Epithelial cell of proximal tubule (primary cell): ENCODE measurements at places on chromosomes 12 and 14. TPM values are rescaled to one million over a fixed set of nuclear protein-coding genes. Genes with fewer than 3 reads are reported as not detected.
A peak's percentile ranks its signal among the peaks of the same experiment; 100 is the strongest.

GRCh38 chr14:93984070-93984469, 7.7 kb upstream of the ASB2 start:
- no peak for DNase-seq

- DNase-seq, result no peak
Observed at GRCh38 chr12:117167769-117168168, 22.5 kb downstream of the FBXO21 start.

DNA sequence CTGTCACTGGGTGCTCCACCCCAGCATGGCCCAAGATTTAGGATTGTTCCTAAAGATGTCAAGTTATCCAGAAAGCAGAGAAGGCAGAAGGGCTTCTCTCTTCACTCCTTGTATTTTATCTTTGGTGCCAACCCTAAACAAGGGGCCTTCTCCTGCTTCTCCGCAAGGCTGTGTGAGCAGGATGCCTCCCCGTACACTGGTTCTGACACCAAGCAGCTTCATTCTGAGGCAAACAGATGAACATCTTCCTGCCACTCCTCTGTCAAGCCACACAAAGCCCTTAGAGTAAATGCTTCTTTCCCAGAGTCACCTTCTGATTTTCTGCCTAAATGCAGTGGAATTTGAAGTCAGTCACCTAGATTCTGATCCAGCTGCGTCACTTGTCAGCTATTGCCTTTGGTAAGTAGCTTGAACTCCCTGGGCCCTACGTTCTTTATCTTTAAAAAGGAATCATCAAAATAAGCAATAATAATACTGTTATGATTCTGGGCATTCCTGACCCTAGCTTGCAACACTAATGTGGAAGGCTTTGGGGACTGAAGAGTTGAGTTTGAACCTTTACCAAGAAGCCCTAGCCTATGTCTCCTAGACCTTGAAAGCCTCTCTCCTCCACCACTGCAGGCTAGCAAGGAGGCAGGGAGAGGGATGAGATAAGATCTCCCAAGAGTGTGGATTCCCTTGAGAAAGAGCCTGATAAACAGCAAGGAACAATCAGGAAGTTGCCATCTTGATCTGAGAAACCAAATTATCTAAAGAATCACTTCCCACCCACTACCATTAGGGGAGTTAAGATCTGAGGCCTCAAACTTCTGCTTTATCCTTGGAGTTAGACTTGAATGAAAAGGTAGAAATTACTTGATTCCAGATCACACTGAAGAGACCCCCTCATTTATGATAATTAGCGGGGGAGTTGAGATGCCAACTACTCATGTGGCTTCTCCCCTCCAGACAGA, 5.7 kb downstream of the KRT73 start:
- DNase-seq, result no peak

DNA sequence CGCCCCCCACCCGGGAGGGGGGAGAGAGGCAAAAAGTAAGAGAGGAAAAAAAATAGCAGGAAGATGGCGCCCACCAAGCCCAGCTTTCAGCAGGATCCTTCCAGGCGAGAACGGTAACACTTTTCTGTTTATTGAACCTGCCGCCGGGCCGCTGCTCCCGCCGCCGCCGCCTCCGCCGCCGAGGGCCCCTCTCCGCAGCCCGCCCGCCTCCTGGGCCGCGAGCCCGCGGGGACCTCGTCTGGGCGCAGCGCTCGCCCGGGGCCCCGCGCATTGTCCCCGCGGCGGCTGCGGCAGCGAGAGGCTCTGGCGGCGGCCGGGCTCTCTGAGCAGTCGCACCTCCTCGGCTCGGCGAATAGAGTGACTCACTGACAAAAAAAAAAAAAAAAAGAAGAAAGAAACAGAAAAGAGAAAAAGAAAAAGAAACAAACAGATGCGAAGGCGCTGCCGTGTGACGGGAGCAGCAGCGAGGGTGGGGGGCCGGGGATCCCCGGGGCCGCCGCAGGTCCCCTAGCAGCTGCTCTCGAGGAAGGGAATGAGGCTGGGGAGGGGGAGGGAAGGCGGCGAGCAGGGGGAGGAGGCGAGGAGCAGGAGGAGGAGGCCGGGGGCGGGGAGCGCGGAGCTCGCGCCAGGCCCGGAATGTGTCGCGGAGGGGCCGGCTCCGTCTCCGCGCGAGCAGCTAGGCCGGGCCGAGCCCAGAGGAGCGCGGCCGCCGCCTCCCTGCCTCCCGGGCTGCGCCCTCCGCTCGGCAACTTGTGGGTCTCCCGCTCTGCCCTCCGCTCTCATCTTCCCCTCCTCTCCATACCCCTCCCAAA, 781 bp downstream of the NPAS3 start:
- DNase-seq, result no peak

The LRRC9 gene
- 0.23 TPM in 1 of 2 replicates, not detected in the other for total RNA-seq

The RDH12 gene
- total RNA-seq, result 0.51 TPM in 1 of 2 replicates, not detected in the other

GRCh38 chr12:113208041-113208934, 13.0 kb upstream of the TPCN1 start:
- DNase-seq, result no peak

The CLEC4C gene
- total RNA-seq, result not detected in 2 replicates

DNA sequence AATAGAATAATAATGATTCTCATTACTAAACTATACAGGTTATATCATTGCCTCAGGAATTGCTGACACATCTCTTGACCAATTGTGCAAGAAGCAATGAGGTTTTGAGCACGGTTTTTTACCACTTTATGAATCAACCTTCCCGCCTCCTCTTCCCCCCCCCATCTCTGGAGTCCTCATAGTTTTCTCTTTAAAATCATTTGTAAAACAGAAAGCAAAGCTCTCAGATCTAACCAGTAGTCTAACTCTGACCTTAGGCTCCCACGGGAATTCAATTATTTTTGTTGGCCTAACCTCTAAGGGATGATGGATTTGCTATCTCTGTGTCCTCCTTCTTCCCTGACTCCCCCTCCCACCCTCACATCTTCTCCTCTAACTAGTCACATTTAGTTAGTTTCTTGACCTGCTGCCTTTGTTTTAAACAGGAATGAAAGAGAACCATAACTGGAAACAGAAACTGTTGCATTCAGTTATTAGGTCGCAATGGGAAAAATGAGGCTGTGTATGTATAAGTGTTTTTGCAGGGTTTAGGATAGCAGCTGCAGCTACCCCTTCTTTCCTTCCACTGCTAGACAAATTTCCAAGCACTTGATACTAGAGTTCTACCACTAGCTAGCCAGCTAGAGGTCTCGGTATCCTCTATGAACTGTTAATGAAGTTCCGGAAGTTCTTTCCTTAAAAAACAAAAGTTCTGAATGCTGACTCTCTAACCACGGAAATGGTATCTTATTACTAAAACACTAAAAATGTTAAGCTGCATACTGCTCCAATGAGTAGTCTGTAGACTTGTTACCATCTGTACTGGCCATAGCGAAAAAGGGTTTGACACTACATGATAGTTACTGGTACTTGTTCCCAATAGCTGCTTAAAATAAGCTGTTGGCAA, 65.4 kb downstream of the TAOK3 start:
- peak; percentile 57 for DNase-seq

DNA sequence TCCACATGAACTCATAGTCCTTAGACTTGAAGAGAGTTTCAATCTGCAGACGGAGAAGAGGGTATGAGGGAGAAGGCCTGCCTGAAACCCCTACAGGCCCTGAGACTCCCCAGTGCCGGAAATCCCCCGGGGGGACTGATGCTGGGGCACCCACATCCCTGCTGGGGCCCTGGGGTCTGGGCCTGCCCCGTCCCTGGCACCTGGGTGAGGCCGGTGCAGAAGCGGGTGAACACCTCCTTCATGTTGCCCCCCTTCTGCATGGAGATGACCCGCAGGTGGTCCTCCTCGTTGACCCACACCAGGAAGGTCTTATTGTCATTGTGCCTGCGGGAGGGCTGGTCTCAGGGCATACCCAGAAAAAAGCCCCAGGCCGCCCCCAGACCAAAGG, 2.4 kb downstream of the CKB start:
- no peak for DNase-seq

DNA sequence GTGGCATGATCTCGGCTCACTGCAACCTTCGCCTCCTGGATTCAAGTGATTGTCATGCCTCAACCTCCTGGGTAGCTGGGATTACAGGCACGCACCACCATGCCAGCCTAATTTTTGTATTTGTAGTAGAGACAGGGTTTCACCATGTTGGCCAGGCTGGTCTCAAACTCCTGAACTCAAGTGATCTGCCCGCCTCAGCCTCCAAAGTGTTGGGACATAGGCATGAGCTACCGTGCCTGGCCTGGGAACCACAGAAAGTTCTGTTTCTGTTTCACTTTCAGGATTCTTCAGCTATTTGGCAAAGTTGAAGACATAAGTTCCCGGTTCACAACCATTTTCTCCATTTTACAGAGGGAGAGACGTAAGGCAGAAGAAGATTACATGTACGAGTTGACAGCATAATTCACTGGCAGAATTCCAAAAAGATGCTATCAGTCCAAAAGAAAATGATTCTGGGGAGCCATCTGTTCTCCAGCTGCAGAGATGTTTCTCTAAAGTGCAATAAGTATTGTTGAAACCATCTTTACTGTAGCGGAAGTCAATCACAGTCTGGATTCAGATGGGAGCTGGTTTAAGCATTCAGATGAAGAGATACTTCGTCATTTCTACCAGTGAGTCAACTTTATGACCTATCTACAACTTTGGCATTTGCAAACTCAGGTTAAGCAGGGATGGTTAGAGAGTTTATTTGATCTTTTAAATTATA, 8.1 kb upstream of the RNF34 start:
- DNase-seq, result no peak

GRCh38 chr12:65392491-65392890, 114.0 kb downstream of the MSRB3 start:
- DNase-seq, result no peak

GRCh38 chr14:71011479-71011878, 104.2 kb downstream of the PCNX1 start:
- DNase-seq, result no peak

The FAR2 gene
- total RNA-seq, result 13.5 and 25.2 TPM in 2 replicates

DNA sequence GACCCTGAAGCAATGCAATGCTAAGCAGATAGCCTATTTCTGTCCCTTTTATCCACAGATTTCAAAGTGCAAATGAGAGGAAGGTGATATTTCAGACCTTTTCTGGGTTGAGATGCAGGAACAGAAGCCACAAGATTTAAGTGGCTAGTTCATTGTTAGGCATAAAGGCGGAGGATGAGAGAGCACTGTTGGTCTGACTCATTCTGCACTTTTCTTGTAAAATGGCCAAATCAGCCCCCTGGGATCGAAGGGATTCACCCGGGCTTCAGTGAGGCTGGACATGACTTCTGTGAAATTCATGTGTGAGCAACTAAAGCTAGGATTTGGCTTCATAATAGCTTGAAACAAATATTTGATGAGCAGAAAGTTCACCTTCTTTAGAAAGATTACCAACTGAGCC, 101.9 kb upstream of the OVCH1 start:
- no peak for DNase-seq

DNA sequence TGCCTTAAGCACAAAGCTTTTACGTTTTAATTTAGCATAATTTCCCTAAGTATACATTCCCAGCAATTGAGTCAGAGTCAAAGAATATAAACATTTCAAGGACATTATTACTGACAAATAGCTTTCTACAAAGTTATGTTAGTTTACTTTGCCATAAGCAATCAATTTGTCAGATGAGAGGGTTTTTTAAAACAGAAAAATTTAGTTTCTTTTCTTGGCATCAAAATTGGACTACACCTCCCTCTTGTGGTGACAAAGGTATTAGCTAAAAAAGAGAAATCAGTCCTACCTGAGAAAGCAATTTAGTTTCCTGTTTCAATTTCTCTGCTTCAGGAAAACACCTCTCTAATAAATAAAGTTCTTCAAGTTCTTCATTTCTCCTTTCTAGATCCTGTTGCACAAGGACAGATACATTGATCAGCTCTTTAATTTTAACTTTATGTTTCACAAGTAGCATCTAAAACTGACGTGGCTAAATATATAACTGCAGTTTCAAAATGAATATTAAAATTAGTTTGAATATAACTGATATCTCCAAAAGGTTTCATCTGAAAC, 39.9 kb downstream of the DNAI7 start:
- no peak for DNase-seq

The ACVRL1 gene
- 2.4 and 3.6 TPM in 2 replicates for total RNA-seq

The PMEL gene
- 1.4 and 3.7 TPM in 2 replicates for total RNA-seq

DNA sequence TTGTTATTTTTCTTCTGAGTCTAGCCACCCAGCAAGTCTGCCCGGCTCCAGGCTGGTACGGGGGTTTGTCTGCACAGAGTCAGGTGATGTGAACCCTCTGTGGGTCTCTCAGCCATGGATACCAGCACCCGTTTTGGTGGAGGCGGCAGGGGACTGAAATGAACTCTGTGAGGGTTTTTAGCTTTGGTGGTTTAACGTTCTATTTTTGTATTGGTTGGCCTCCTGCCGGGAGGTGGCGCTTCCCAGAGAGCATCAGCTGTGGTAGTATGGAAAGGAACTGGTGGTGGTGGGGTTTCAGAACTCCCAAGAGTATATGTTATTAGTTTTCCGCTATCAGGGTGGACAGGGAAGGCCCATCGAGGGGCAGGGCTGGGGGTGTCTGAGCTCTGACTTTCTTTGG, 5.3 kb upstream of the SERPINA4 start:
- no peak for DNase-seq

DNA sequence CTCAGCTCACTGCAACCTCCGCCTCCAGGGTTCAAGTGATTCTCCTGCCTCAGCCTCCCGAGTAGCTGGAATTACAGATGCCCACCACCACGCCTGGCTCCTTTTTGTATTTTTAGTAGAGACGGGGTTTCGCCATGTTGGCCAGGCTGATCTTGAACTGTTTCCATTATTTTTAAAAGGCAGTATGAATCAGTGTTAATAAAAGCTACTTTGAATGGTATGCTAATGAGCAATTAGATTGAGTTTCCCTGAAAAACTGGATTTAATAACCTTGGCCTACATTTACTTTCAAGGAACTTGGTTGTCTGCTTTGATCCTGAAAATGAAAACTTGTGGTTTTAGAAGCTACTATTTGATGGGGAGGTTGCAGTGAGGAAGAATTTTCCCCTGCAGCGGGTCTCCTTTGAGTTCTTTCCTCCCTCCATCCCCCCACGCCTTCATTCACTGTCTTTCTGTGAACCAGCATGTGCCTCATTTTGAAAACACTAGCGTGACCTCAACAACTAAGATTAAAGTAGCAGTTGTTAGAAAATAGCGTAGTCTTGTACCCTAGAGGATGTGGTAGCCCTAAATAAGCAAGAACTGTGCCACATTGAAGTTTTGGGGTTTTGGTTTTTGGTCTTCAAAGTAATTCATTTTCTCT, 17.8 kb upstream of the RPS6KA5 start:
- DNase-seq, result no peak

DNA sequence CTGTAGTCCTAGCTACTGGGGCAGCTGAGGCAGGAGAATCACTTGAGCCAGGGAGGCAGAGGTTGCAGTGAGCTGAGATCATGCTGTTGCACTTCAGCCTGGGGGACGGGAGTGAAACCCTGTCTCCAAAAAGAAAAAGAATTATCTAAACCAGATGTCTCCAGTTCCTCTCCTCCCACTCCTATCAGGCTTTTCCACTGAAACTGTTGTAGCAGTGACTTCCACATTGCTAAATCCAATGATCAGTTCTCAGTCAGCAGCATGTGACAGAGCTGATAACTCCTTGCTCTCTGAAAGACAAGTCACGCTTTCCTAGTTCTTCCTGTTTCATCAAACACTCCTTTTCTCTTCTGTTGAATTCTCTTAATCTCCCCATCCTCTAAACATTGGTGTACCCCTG, 8.6 kb downstream of the SLC38A6 start:
- DNase-seq, result no peak

The SLC25A47 gene
- total RNA-seq, result not detected in 2 replicates
